ENCODE measurements at places on chromosomes 16 and 17.

- no peak overlapping the region for H3K27ac ChIP-seq
- H3K36me3 ChIP-seq: peaks cover 3% of the 10 kb centered on the region
- no peak overlapping the region for H3K4me3 ChIP-seq
- no peaks in the 10 kb centered on the region for H3K4me1 ChIP-seq
Observed at GRCh38 chr16:15599303-15600070, 43.5 kb downstream of the MARF1 start.

DNA sequence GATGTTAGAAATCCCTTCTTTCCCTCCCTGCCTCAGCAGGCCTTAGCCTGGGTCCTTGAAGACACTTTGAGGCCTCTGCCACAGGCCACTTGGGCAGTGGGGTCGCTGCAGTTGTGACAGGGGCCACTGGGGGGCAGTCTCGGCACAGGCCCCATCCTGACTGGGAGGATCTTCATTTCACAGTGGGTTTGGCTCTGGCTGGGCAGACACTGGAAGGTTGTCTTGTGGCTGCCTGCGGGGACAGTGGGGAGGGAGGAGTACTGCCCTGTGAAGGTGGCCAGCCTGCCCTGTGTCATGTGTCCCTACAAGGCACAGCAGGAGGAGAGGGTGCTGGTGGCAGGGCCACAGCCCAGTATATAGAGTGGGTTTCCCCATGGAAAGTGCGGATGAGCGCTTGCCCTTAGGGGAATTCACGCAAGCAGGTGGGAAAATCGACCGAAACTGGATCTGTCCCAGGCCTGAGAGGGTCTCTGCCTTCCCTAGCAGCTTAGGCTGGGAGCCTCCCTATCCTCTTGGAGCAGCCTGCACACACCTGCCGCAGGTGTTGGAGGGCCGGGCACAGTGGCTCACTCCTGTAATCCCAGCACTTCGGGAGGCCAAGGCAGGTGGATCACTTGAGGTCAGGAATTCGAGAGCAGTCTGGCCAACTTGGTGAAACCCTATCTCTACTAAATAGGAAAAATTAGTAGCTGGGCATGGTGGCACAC is 28.8 kb downstream of the GINS2 start:
- no peak overlapping the region for H3K27ac ChIP-seq
- H3K4me3 ChIP-seq: no peak overlapping the region
- no peaks in the 10 kb centered on the region for H3K36me3 ChIP-seq
- DNase-seq: peak; percentile 84
- no peaks in the 10 kb centered on the region for H3K4me1 ChIP-seq

DNA sequence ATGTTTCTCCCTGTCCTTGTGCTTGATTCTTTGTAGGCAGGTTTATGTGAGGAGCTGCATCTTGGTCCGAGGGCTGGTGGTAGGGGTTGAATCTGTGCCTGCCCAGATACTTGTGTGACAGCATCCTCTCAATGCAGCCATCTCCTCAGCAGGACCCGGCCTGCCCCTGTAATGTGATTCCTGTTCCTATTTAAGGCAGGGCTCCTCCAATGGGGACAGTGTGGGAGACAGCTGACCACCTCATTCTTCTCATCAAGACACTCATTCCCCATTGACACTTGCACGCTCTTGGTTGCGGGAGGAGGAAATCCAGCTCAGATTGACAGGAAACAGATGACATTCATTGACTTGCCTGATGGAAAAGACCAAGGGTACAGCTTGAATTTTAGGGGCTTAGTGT is 384.5 kb downstream of the CPPED1 start:
- no peaks in the 10 kb centered on the region for H3K4me1 ChIP-seq
- H3K27ac ChIP-seq: no peak overlapping the region
- H3K4me3 ChIP-seq: no peak overlapping the region
- DNase-seq: no peak
- H3K27me3 ChIP-seq: no peaks in the 10 kb centered on the region

- no peaks in the 10 kb centered on the region for H3K4me1 ChIP-seq
- no peak overlapping the region for H3K4me3 ChIP-seq
- no peaks in the 10 kb centered on the region for H3K27me3 ChIP-seq
Observed at GRCh38 chr16:64061621-64062020, 1060.2 kb downstream of the CDH11 start.

- H3K27ac ChIP-seq: no peak overlapping the region
- H3K27me3 ChIP-seq: no peaks in the 10 kb centered on the region
- no peak overlapping the region for H3K4me3 ChIP-seq
- H3K36me3 ChIP-seq: peaks cover 2% of the 10 kb centered on the region
- DNase-seq: no peak
Observed at GRCh38 chr17:19654896-19655295, 6.3 kb downstream of the ALDH3A2 start.

DNA sequence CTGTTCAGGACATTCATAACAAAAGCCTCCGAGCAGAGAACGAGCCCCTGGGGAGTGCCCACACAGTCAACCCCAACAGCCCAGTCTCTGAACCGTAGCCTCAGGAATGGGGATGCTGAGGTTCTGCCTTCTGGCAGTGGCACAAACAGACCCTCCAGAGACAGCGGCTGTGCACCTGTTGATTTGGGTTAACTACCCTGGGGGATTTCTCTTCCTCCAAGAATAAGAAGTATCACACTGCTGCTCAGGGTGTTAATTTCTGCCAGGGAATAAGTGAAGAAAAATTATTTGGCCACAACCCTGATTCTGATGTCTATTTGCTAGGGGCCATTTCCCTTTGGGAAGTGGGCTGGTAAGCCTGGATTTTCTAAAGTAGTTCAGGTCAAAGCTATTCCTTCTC is 51.0 kb upstream of the PIRT start:
- H3K36me3 ChIP-seq: no peaks in the 10 kb centered on the region
- no peak for DNase-seq
- no peak overlapping the region for H3K27ac ChIP-seq
- no peaks in the 10 kb centered on the region for H3K4me1 ChIP-seq

DNA sequence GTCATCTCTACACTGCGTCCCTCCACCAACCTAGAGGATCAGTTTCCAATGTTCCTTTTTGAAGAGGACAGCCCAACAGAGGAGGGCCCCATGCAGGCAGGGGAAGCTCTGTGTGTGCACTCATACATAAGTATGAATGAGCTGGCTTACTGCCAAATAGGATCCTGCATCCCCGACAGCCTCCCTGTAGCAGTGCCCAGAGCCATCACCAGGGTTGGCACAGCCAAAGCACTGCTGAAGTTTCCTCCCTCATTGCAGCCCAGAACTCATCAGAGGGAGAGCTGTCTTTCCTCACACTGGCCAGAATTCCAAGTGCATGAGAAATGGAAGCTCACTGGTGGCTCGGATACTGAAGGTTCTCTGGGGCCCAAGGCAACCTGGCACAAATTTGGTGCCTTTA is 114.4 kb downstream of the ASIC2 start:
- no peak overlapping the region for H3K27ac ChIP-seq
- no peaks in the 10 kb centered on the region for H3K36me3 ChIP-seq
- no peak overlapping the region for H3K4me3 ChIP-seq

- no peak overlapping the region for H3K4me3 ChIP-seq
- DNase-seq: peak; percentile 97
- no peaks in the 10 kb centered on the region for H3K36me3 ChIP-seq
- H3K4me1 ChIP-seq: no peaks in the 10 kb centered on the region
- no peaks in the 10 kb centered on the region for H3K27me3 ChIP-seq
Observed at GRCh38 chr17:10114931-10115535, 83.4 kb downstream of the GAS7 start.

DNA sequence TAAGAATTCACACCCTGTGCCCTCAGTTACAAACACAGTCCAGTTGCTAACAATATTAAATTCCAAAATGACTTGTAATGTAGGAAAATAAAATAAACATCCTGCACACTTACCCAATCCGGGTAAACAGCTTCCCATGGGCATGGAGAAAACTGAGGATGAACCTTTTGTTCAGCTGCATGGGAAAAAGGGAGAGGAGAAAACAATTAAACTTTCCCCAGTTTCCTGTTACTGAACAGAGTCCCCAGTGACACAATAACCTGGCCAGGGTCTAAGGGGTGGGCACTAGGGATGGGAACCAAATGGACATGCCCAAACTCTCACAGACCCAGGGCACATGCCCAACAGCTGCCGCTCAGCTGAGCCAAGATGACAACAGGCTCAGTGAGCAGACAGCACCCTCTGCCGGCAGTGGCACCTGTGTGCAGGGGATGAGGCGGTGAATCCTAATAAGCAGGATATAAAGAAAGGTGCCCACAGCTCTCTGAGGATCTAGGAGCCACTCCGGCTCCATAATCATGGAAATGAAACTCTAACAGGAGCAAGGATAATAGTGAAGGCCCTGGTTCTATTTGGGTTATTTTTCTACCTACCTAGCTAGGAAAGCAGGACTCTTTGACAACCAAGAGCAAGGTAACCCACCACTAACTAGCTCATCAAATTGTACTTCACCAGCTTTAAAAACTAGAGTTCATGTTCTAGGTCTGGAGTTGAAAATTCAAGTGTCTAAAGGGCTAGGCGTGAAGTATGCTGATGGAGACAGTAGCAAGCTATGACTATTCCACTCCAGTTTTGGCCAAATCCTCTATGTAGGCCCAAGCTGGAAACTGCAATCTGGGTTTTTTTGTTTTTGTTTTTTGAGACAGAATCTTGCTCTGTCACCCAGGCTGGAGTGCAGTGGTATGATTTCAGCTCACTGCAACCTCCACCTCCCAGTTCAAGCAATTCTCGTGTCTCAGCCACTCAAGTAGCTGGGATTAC is 58.8 kb downstream of the SMG6 start:
- peak; percentile 91 for DNase-seq
- no peak overlapping the region for H3K27ac ChIP-seq
- no peaks in the 10 kb centered on the region for H3K36me3 ChIP-seq
- H3K4me1 ChIP-seq: peaks cover 2% of the 10 kb centered on the region
- H3K27me3 ChIP-seq: no peaks in the 10 kb centered on the region

DNA sequence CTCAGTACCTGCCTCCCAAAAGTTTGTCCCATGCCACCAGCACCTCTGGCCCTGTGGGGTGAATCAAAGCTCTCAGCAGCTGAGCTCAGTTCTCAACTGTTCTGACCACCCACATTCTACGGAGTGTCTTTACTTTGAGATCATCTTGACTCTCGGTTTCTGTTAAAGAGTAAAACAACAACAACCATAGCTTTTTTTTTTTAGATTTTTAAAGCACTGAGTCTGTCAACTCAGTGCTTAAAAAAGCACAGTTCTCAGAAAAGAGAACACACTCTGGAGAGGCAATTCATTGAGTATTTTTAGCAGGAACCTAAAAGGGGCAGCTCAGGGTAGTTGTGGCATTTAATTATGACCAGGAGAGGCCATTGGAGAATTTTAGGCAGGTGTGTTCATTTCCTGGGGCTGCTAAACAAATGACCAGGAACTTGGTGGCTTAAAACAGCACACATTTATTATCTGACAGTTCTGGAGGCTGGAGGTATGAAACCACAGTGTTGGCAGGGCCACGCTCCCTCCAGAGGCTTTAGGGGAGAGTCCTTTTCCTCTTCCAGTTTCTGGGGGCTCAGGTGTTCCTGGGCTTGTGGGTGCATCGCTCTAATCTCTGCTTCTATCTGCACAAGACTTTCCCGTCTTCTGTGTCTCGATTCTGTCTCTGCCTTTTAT is 6.7 kb upstream of the WFIKKN2 start:
- no peak overlapping the region for H3K27ac ChIP-seq
- H3K4me1 ChIP-seq: peaks cover 3% of the 10 kb centered on the region
- H3K4me3 ChIP-seq: no peak overlapping the region

DNA sequence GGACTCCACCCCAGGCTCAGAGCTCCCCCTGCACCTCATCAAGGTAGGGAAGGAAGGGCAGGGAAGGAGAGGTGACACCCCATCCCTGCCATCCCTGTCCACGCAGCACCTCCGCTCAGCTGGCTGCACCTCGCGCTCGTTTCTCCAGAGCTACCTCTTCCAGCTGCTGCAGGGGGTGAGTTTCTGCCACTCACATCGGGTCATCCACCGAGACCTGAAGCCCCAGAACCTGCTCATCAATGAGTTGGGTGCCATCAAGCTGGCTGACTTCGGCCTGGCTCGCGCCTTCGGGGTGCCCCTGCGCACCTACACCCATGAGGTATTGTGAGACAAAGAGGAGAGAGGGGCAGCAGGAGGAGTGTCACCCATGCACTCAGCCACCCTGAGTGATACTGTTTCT is 1.4 kb downstream of the CDK3 start:
- no peak overlapping the region for H3K27ac ChIP-seq
- H3K36me3 ChIP-seq: no peaks in the 10 kb centered on the region
- H3K4me1 ChIP-seq: no peaks in the 10 kb centered on the region

- H3K36me3 ChIP-seq: no peaks in the 10 kb centered on the region
- H3K4me1 ChIP-seq: no peaks in the 10 kb centered on the region
- no peak overlapping the region for H3K4me3 ChIP-seq
- no peak for DNase-seq
- H3K27me3 ChIP-seq: no peaks in the 10 kb centered on the region
Observed at GRCh38 chr17:28055546-28056275, 13.2 kb downstream of the NLK start.

DNA sequence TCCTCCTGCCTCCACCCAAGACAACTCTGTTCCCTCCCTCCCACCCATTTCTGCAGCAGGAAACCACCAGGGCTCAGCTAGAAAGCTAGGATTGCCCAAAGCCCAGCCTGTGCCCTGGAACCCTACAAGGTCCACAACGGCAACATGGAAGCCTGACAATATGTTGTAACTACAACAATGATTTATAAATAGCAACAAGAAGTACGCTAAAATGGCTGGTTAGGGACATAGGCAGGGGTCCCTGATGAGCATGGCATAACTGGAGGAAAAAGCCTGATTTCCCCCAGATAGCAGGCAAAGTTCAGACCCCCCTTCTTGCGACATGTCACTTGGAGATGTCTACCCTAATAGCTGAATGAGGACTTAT is 6.6 kb downstream of the ST3GAL2 start:
- H3K36me3 ChIP-seq: no peaks in the 10 kb centered on the region
- peak overlapping the region; percentile 68 for H3K27ac ChIP-seq
- DNase-seq: no peak
- peaks cover 2% of the 10 kb centered on the region for H3K4me1 ChIP-seq
- H3K4me3 ChIP-seq: no peak overlapping the region
- H3K27me3 ChIP-seq: no peaks in the 10 kb centered on the region

GRCh38 chr16:65024767-65025178 is 97.1 kb downstream of the CDH11 start:
- no peak overlapping the region for H3K27ac ChIP-seq
- no peaks in the 10 kb centered on the region for H3K36me3 ChIP-seq
- no peak overlapping the region for H3K4me3 ChIP-seq
- H3K4me1 ChIP-seq: no peaks in the 10 kb centered on the region

GRCh38 chr17:82330322-82331239 is 3.0 kb downstream of the SECTM1 start:
- H3K4me3 ChIP-seq: no peak overlapping the region
- no peaks in the 10 kb centered on the region for H3K36me3 ChIP-seq
- DNase-seq: peak; percentile 47
- no peaks in the 10 kb centered on the region for H3K4me1 ChIP-seq
- H3K27ac ChIP-seq: no peak overlapping the region
- H3K27me3 ChIP-seq: no peaks in the 10 kb centered on the region

Measured in aorta (tissue), 5 donors.